ENCODE measurements at places on chromosomes 12 and 14.

DNA sequence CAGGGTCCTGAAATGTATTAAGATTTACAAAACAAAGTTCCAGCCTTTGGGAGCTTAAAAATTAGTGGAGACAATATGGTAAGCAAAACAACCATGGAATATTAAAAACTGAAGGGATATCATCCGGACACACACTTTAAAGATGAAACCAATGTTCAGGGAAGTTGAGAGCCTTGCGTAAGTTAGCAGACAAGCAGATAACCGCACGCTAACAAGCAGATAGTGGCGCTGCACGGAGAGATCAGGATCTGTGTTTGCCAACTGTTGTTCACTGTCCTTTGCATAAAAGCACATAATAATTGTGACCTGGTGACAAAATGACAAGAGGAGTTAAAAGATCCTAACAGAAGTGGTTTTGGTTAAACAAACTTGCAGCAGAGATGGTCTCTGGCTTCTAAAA is 14.3 kb upstream of the TMEM229B start:
- DNase-seq: no peak

DNA sequence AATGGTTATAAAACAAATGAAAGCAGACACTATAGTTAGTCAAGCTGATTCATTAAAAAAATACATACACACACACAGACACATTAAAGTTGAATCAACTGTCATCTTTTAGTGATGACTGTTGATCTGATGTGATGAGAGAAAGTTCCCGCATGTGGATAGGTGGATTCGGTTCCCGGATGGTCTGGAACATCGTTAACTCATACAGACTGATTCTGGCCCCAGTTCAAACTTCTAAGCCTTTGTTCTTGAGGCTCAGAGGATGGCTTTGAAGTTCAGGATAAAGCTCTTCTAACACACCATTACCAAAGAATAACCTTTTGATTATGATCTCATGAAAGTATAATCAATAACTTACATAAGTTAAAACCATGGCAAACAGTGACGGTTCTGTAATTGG is 27.5 kb downstream of the WIF1 start:
- DNase-seq: no peak

GRCh38 chr12:117792471-117792870 is 176.3 kb downstream of the KSR2 start:
- DNase-seq: no peak

DNA sequence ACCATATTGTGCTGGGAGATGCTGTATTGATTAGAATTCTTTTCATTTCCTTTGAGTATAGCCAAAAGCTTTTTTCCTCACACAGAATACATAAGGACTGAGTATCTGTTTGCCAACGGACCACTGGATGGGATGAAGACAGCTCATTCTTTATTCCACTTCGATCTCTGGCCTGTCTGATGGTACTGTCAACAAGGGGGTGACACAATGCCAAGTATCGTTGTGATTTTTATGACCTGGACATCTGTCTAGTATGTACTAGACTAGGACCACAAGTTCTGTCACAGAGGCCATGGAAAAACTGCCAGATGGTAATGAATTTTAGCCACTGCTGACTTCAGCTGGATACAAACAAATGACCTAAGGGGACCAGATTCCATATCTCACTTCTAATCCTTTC is 502.7 kb downstream of the SOX5 start:
- DNase-seq: no peak

- DNase-seq: no peak
These were observed 231.2 kb upstream of the DCN start for GRCh38 chr12:91413581-91414546.
